ENCODE measurements at places on chromosomes 7 and 10. TPM values are rescaled to one million over a fixed set of nuclear protein-coding genes. Genes with fewer than 3 reads are reported as not detected.

- ATAC-seq, result no peak
Measured at GRCh38 chr10:52951824-52952223, 179.2 kb upstream of the MBL2 start.

The AKR1B1 gene
- 55.2 TPM for total RNA-seq

DNA sequence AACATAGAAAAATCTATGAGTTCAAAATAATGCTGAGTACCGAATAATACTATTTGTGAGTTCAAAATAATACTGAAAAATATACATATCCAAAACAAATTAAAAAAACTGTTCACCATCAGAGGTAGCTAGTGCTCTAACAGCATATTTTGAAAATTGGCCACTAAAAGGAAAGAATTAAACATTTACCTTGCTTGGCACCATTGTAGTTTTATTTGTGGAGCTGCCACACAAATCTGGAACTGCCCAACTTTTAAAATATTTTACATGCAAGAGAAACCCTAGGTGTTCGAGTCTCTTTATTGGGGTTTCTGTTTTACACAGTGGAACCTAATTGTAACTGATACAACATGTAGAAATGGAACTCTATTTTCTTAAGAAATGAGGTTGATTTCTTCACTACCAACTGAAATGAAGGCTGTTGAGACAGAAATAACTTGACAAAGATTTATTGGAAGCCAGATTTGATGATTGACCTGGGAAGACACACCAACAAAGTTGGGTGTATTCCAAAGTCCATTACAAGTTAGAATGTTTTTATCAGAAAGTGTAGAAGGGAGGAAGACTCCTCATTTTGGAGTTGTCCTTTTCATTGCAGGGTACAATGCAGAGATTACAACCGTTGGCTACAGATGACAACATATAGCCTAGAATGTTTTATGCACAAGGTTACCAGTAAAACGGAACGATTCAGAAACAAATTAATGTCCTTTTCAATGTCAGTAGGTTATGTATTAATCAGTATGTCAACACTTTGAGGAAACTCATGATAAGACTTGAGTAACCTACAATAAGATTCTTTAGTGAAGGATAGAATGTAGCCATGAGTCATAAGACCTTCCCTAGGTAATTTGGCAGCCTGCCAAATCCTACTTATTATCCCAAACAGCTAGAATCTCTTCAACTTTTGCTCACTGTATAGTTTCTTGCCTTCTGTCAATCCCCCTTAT is 73.8 kb upstream of the PAPSS2 start:
- no peak for ATAC-seq

The SPDYE16 gene
- 3.7 TPM for total RNA-seq

- peak; percentile 82 for ATAC-seq
Measured at GRCh38 chr10:95273393-95274312, 17.1 kb downstream of the PDLIM1 start.

The FANK1 gene
- total RNA-seq, result 0.81 TPM

GRCh38 chr7:64884913-64885370 is 18.1 kb upstream of the ZNF273 start:
- ATAC-seq, result no peak
